ENCODE measurements at places on chromosomes 6 and 20. TPM values are rescaled to one million over a fixed set of nuclear protein-coding genes. Genes with fewer than 3 reads are reported as not detected.

NKAPL gene
- total RNA-seq, result 0.27 TPM

FOXP4 gene
- total RNA-seq, result 4.7 TPM

CCN6 gene
- total RNA-seq, result not detected

CFAP61 gene
- not detected for total RNA-seq

RNF217 gene
- 2.7 TPM for total RNA-seq

BFSP1 gene
- total RNA-seq, result not detected

PTCHD4 gene
- total RNA-seq, result not detected

PTP4A1 gene
- 144 TPM for total RNA-seq

COL9A3 gene
- total RNA-seq, result not detected

NRN1 gene
- 1.2 TPM for total RNA-seq

GRIK2 gene
- total RNA-seq, result 0.22 TPM

OR12D3 gene
- total RNA-seq, result not detected

NELFE gene
- total RNA-seq, result 49.4 TPM

HDGFL1 gene
- total RNA-seq, result not detected

POU3F2 gene
- total RNA-seq, result not detected

TCP11 gene
- not detected for total RNA-seq

ARID1B gene
- total RNA-seq, result 89.2 TPM

EDN3 gene
- 0.56 TPM for total RNA-seq

ALDH8A1 gene
- 2.8 TPM for total RNA-seq

SLC2A10 gene
- not detected for total RNA-seq

ENPP5 gene
- total RNA-seq, result 0.92 TPM

C6orf58 gene
- not detected for total RNA-seq

IPCEF1 gene
- total RNA-seq, result 122 TPM

VSX1 gene
- total RNA-seq, result not detected

EPPIN gene
- total RNA-seq, result not detected

C20orf144 gene
- total RNA-seq, result 0.79 TPM

MYL9 gene
- 2.4 TPM for total RNA-seq

MYLK2 gene
- not detected for total RNA-seq

CPXM1 gene
- 0.32 TPM for total RNA-seq

PI16 gene
- total RNA-seq, result 1.1 TPM

All from naive thymus-derived CD4-positive, alpha-beta T cell (primary cell).